Effector memory CD4-positive, alpha-beta T cell (primary cell): ENCODE measurements at places on chromosomes 7 and 10.

- no peak for DNase-seq
Observed at GRCh38 chr7:41336981-41337380, 365.9 kb downstream of the INHBA start.

- DNase-seq = no peak
Observed at GRCh38 chr10:89470628-89471027, 56.3 kb downstream of the IFIT5 start.

DNA sequence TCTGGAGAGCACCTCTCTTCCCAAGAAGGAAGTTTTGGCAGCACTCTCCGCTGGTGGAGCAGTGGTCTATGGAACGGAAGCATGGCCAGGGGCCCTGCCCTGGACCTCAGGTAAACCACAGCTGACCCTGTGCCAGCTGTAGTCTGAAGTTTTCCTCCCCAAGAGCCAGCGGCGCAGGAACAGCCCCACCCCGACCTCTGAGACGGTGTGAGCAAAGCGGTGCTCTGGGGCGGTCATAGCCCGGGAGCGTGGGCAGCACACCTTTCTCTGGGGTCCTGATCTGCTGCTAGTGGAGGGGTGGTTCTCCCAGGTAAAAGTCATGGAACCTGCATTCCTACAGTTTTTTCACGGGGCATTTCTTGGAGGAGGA, 52.6 kb downstream of the TSPAN15 start:
- no peak for DNase-seq

GRCh38 chr7:57424515-57425238, 25.3 kb upstream of the ZNF716 start:
- no peak for DNase-seq

- DNase-seq = no peak
Observed at GRCh38 chr7:94649450-94649849, 6.5 kb downstream of the SGCE start.

DNA sequence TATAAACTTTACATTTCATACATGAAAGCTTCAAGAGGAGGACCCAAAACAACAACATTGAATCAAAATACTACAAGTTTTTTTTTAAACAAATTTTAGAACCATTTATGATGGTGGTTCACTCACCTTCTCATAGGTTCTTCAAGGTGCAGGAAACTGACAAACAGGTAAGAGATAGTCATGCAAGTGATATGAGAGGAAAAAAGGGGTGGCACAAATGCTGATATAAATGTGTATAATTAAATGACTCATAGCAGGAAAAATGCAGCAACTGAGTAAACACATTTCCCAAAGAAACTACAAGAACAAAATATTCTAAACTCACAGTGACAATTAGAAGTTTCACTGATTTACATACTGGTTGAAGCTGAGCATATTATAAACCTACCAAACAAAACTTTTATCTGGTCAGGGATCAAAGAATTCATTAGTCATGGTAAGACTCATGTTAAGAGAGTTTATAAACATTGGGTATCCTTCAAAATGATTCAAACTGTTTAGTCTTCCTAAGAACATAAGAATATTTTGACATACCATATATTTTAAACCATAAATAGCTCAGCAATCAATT, 14.1 kb downstream of the ZWINT start:
- DNase-seq = no peak

- peak; percentile 89 for DNase-seq
Observed at GRCh38 chr7:130912862-130913638, 179.0 kb upstream of the KLF14 start.

GRCh38 chr10:34596351-34596750, 218.7 kb downstream of the PARD3 start:
- no peak for DNase-seq
